ENCODE measurements at places on chromosomes 1 and 21. TPM values are rescaled to one million over a fixed set of nuclear protein-coding genes. Genes with fewer than 3 reads are reported as not detected.

Gene ST7L
- 12.6 TPM for total RNA-seq

DNA sequence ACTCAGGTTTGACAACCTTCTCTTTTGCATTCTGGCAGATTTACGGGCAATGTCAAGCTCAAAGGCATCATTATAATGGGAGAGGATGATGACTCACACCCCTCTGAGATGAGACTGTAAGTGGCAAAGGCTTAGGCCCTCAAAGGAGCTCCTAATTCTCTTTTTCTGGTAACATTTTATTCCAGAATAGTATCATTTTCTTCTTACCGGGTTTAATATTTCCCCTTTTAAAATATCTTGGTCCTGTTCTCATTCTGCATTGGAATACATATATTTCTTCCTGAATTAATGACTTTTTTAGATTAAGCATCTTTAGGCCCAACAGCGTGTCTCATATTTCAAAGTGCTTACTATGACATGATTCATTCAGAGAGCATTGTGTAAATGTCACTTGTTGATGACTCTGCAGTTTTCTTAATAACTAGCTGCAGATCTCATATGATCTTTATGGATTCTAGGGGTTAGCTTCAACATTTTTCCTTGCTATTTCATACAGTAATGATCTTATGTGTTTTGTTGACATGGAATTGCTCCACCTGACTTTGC, 1.7 kb downstream of the PITHD1 start:
- DNase-seq = no peak

Gene B3GALT2
- 77.2 TPM for total RNA-seq

DNA sequence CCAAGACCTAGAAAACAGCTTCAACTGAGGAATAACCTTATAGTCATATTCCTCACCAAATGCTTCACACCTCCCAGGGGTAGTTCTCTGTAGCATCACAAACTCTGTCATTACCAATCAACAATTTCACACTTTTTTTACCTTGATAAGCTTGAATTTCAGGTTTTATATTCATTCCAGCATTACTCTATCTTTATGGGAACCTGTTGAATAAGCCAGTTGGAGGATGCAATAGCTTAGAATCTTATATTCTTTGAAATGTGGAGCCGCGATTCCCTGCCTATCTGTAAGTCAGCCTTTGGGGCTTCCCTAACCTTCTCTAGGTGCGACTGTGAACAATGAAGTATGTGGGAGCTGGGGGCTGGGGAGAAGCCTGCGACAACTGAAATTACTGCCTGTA, 145.4 kb downstream of the GREM2 start:
- no peak for DNase-seq

Data from left ventricle myocardium inferior (tissue), 1 donor.